ENCODE measurements at places on chromosomes 11 and 22. TPM values are rescaled to one million over a fixed set of nuclear protein-coding genes. Genes with fewer than 3 reads are reported as not detected.

TSPAN32 gene
- 0.33 TPM for total RNA-seq

C11orf21 gene
- not detected for total RNA-seq

NLRP6 gene
- total RNA-seq = not detected

MMP3 gene
- 3.3 TPM for total RNA-seq

TH gene
- total RNA-seq = not detected

Measured in fibroblast of the aortic adventitia (primary cell).